PC-9 (cell line): ENCODE measurements at places on chromosomes 7 and 10. TPM values are rescaled to one million over a fixed set of nuclear protein-coding genes. Genes with fewer than 3 reads are reported as not detected.

Gene IFIT1B
- not detected in 2 replicates for total RNA-seq

Gene SH2B2
- 12.1 and 18.4 TPM in 2 replicates for total RNA-seq

DNA sequence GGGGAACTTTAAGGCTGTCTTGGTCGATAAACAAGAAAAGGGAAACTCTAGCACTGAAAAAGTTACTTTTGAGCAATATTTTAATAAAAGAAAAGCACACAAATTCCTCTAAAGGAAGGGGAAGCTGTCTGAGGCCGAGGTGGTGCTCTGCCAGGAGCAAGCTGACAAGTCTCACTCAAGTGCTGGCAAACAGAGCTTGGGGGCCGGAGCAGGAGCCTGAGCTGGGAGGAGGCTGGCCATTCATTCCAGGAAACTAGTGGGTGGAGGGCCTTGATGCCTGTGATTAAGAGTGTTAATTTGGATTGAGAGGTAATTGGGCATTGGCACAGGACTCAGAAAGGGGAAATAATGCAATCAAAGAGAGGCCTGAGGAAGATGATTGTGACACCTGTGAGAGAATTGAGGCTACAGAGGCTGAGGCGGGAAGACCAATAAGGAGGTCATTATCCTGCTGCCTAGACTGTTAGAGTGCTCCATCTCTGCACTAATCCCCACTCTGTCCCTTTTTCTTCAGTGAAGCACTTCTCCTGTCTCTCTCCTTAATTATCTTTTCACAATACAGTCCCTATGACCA is 154.9 kb upstream of the COL1A2 start:
- DNase-seq: no peak

DNA sequence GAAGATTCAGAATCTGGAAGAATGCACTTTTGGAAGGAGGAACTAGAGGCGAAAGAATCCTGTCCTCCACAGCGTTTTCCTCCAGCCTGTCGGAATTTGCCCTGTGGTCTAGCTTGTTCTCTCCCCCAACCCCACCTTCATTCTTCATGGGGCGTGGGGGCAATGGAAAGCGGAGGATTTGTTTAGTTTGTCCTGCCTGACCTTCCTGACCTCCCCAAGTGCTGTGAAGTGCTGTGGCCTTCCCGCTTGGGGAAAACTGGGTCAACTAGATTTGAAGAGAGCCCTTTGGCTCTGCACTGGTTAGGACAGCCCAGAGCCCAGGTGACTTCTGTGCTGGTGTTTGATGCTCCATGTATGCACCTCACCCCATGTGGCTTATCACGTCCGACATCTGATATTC is 49.1 kb downstream of the GATA3 start:
- DNase-seq: no peak

- DNase-seq: no peak
Observed at GRCh38 chr10:66804962-66805361, 120.9 kb upstream of the LRRTM3 start.

- no peak for DNase-seq
Observed at GRCh38 chr10:48614481-48615390, 9.9 kb upstream of the ARHGAP22 start.
